ENCODE measurements at places on chromosomes 4 and X.

GRCh38 chr4:87120010-87120409 is 100.4 kb downstream of the KLHL8 start:
- DNase-seq, result no peak

GRCh38 chr4:15147714-15148113 is 145.4 kb downstream of the CPEB2 start:
- no peak for DNase-seq

DNA sequence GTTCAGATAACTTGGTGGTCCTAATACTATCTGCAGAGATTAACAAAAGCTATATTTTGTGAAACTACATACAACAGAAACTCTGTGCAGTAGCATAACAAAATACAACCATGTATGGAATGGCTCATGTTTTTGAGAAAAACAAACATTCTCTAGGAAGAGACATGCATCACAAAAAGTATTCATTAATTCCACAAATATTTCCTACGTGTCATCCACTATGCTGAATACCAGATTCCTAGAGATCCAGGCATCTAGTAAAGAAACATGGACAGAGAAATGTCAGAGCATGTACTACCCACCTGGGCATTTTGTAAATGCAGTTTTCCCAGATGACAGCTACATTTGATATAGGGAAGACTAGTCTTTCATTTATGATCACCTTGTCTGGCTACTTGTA is 248.1 kb downstream of the OPHN1 start:
- DNase-seq, result no peak

GRCh38 chr4:74671080-74671698 is 123.1 kb downstream of the BTC start:
- no peak for DNase-seq

DNA sequence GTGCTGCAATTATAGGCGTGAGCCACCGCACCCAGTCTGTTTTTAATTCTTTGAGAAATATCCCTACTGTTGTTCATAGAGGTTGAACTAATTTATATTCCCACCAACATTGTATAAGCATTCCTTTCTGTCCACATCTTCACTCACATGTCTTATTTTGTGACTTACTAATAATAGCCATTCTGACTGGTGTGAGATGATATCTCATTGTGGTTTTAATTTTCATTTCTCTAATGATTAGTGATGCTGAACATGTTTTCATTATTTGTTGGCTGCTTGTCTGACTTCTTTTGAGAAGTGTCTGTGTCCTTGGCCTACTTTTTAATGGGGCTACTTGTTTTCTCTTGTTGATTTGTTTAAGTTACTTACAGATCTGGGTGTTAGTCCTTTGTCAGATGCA is 310.9 kb upstream of the MAOA start:
- DNase-seq, result no peak

GRCh38 chr4:159045321-159045720 is 57.6 kb upstream of the RAPGEF2 start:
- no peak for DNase-seq

GRCh38 chr4:18398661-18399060 is 377.1 kb upstream of the LCORL start:
- no peak for DNase-seq

GRCh38 chr4:186170966-186171365 is 20.4 kb upstream of the CYP4V2 start:
- DNase-seq, result no peak

DNA sequence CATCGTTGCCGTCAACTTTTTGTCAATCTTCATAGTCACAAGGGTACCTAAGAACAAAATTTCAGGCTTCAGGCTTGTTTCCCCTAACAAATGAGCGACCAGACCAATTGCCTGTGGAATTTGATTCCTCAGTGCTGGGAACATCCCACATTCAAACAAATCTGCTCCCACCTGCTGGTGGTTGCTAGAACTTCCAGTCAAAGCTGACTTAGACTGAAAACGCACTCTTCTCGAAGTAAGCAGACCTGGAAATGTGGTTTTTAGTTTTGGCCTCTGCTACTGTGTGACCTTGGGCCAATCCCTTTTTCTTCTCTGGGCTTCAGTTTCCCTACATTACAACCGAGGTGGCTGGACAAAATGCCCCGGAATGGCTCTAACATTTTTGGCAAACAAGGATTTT is 1.8 kb upstream of the GABRQ start:
- DNase-seq, result no peak

GRCh38 chrX:281166-281999 is at the start of gene PLCXD1:
TSS of gene PLCXD1 (plus strand) at chrX:281381. CDS start at chrX:284188, 2,807 bp downstream.
- DNase-seq, result no peak

DNA sequence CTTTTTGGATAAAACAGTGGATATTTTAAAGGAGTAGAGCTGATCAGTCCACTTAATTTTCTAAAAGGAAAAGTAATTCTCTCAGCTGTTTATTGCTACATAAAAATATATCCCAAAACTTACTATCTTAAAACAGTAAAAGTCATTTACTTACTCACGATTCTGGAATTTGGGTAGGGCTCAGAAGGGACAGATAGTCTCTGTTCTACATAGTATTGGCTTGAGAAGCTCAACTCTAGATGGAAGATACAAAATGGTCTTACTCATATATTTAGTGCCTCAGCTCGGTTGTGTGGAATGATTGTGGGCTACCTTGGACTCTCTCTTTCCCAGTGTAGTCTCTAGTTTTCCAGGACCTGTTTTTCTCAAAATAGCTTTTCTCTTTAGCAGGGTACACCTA is 691.5 kb upstream of the POU3F4 start:
- no peak for DNase-seq

DNA sequence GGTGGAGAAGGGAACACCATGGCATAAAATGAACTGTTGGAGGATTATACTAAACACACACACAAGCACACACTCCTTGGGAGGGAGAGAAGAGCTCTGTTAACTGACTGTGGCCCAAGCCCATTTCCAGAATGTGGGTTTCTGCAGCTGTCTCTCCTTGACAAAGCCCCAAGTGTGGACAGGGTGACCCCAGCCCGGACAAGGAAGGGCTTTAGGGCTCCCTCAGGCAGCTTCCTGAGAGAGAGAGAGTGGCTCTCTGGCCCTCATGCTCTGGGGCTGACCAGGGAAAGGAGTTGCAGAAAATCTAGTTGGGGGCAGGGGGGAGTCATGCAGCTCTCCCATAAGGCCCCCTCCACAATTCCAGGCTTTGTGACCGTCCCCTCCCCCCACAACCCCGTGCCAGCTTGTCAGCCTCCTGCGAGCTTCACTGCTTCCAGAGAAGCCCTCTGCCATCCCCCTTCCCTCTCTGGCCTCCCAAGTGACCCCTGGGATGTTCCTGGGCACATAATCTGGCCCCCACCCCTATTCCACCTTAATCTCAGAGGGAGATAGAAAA is 590 bp downstream of the ARHGEF9 start:
- DNase-seq, result no peak

DNA sequence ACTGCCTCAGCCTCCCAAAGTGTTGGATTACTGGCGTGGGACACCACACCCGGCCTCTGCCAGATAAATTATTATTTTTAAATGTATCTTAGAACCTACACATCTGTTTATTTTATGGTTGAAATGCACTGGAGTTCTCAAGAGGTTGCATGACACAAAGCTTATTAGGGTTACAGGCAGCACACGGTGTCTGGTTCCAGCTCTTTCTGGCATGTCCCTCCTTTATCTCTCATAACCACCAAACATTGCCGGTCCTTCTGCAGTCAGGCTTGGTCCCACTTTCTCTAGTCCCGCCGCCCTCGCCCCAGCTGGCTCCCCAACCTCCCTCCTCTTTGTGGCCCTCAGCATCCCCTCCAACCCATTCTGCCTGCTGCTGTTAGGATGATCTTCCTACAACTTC is 39.7 kb upstream of the SPRY1 start:
- no peak for DNase-seq

DNA sequence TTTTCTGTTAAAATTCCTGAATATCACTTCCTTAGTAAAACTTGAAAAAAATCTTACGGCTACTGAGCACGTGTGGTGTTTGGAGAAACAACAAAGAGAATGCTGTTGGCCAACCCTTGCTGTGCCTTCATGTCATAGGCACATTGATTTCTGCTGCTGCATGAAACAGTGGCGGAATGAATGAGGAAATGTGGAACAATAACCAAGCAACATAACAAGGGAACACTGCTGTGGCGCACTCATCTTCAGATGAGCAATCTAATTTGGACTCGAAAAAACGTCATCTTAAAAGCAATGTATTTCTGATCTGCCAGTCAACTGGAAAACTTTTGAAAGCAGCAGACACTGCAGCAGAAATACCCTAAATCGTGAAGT is 51.4 kb downstream of the PROM1 start:
- DNase-seq, result no peak

DNA sequence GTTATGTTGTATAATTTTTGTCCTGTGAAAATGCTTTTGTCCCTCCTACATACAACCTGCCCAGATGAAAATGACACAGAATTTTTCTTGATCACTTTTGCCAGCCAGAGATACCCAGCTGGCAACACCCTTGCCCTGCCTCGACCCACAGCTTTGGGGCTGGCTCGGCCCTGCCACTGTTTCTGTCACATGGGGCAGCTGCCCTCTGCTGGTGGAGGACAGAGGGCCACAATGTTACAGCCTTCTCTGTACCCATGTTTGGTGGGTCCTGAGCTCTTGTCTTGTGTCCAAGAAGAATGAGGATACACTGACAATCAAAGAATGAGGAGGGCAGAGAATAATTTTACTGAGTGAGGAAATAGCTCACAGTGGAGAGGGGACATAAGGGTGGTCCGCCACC is 31.1 kb downstream of the BMP15 start:
- DNase-seq, result no peak
